ENCODE measurements at places on chromosomes 3 and 15.

- DNase-seq: no peak
These were observed 317.5 kb upstream of the THRB start for GRCh38 chr3:24812116-24812515.

DNA sequence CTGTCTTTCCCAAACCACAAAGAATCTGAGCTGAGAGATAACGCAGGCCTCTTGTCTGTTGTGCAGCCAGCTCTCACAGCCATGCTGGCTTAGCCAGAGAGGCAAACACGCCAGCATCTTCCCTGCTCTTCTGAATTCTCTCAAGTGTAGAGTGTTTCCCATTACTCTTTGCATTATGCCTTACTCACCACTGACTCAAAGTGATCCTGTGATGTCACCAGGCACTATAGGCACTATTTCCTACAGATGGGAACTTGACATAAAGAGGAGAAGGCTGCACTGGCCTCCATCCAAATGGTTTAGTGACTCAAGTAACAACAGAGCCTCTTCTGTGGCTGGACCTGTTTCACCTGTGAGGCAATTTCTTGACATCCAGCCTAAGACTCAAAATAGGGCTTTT, 44.4 kb downstream of the PDZRN3 start:
- DNase-seq: no peak

GRCh38 chr3:32246079-32246675, 7.7 kb downstream of the CMTM8 start:
- no peak for DNase-seq

GRCh38 chr15:85406916-85407315, 26.5 kb downstream of the AKAP13 start:
- DNase-seq: no peak

- no peak for DNase-seq
These were observed 436.0 kb upstream of the NR2F2 start for GRCh38 chr15:95894407-95894956.

- DNase-seq: no peak
These were observed 461.9 kb downstream of the FOXP1 start for GRCh38 chr3:71121429-71122167.

DNA sequence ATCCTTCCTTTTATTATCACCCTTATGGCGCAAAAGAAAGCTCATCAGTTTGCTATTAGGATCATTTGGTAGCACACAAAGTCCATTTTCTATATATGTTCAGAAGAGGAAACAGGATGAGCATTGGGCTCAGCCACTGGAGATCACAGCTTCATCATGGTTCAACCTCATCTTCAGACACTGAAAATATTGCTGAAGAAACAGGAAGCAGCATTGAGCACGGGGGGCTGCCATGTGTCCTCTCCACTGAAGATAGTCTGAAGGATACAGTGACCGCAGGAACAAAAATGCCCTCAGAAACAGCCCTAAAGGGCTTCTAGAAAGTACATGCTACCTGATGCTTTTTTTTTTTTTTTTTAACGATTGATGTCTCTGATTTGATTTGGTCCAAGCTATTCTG, 835.3 kb upstream of the CFAP20DC start:
- DNase-seq: no peak

DNA sequence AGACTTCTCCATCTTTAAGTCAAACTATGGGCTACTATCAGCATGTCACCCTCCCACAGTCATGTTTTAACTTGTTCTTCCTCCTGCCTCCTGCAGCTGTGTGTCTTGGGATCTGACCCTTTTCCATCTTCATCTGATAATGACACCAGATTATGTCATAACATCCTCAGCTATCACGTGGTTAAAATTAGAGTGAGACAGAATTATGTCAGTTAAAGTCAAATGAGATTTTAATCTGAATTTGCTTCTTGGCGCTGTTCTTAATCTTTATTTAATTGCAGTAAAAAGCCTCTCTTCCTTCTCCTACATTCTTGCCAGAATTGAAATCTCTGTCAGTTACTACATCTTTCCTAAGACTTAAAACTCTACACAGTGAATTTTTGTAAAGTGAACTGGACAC, 107.2 kb downstream of the ARPP21 start:
- no peak for DNase-seq

GRCh38 chr3:50572158-50572557, 2.8 kb downstream of the HEMK1 start:
- DNase-seq: no peak

GRCh38 chr3:50251220-50251619, 15.2 kb downstream of the GNAI2 start:
- DNase-seq: no peak

- no peak for DNase-seq
These were observed 287.9 kb downstream of the NLGN1 start for GRCh38 chr3:173685456-173685855.

GRCh38 chr15:43029476-43029875, 76.4 kb downstream of the UBR1 start:
- DNase-seq: no peak

DNA sequence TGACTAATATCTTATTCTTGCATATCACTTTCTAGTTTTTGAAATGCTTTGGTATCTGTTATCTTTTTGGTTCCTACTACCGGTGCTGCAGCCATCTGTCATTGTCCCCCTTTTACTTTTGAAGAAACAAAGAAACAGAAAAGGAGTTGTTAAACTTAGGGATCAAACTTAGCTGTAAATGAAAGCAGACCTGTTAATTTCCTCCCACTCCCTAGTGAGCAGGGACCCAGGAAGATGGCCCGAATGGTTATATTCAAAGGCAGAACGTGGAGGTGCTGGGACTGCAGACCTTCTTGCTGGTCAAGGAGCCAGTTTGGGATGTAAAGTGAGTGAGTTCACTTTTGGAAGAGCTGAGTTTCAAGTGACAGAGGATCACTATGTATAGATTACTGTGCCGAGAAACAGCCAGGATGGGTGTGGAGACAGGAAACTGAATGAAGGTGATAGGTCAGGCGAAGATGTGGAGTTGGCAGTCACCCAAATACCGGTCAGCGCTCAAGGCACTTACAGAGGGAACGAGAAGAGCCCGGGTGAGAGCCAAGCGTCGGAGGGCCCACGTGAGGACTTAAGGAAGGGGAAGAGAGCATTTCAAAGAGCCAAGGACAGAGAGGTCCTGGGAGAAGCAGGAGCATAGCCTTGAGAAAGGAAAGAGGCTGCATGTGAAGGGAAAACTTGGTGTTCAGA, 20.1 kb downstream of the KBTBD8 start:
- DNase-seq: no peak

- no peak for DNase-seq
These were observed 58.9 kb downstream of the ATG7 start for GRCh38 chr3:11331101-11331500.

Data from vagina (tissue), 2 donors.